ENCODE measurements at places on chromosomes 1 and 21.

GRCh38 chr1:192545896-192546521 is 29.6 kb upstream of the RGS1 start:
- ATAC-seq: peak; percentile 75

DNA sequence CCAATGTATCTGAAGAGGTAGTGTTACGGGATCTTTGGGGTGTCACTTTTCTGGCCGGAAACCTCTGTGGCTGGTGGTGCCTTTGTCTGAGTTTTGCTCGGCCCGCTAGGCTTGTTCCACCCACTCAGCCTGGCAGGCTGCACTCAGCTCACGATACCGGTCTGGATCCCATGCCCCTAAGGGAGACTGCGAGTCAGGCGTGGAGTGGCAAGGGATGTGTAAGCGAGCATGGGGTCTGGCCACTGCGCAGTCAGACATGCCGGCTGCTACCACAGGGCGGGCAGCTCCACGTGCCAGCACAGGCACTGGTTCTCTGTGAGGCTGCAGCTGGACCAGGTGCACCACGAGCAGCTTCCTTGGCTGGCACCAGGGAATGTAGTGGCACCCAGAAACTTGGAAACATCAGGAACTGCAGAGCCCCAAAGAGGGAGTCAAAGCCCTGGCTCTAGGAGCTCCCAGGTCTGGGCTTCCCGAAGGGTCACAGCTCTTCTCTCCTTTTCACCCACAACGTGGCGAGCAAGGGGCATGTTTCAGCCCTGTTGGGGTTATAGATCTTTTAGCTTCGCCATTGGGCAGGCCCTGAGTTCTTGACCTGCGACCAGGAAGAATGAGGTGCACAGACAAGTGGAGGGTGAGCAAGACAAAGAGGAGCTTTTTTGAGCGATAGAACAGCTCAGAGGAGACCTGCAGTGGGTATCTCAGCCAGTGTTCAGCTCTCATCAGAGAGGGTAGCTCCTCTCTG is 23.8 kb upstream of the LRRC8C start:
- no peak for ATAC-seq

DNA sequence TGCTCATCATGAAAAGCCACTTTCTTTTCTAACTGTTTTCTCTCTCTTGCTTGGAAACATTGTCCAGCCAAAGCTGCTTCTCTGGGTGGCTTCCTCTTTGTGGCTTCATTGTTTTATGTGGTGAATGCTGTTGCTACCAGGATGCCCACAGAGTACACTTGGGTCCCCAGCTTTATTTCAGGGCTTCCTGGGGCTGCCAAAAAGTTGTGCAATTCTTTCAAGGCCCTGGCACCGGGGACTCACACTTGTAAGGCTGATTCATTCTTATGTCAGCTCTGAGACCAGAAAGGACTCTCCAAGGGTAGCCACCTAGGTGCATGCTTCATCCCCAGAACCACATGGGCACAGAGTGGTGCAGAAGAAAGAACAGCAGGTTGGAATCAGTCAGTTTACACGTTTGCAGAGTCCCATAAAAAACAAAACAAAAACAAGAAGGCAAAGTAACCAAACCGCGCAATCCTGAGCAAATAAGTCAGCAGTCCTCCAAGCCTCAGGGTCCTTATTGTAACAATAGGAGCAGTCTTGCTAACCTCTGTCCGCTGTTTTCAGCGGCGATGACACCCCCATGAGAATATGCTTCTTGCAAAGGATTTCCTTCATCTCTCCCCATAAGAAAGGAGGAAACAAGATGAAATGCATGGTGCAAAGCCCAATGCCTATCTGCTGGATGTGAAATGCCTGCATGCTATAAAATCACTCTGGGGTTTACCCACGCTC is 89.9 kb upstream of the SSX2IP start:
- ATAC-seq: no peak

- no peak for ATAC-seq
These were observed 54.7 kb downstream of the COQ8A start for GRCh38 chr1:226994586-226995364.

GRCh38 chr1:234891427-234891826 is 237.2 kb downstream of the TOMM20 start:
- ATAC-seq: no peak

GRCh38 chr1:239816081-239816782 is 275.5 kb upstream of the FMN2 start:
- no peak for ATAC-seq

- ATAC-seq: no peak
These were observed 46.3 kb upstream of the VAV3 start for GRCh38 chr1:108011295-108011694.
